ENCODE measurements at places on chromosomes 2 and 18.

- no peak for DNase-seq
Measured at GRCh38 chr2:20222014-20222768, 2.7 kb downstream of the SDC1 start.

- DNase-seq: no peak
Measured at GRCh38 chr2:85779641-85780315, 26.0 kb downstream of the ATOH8 start.

DNA sequence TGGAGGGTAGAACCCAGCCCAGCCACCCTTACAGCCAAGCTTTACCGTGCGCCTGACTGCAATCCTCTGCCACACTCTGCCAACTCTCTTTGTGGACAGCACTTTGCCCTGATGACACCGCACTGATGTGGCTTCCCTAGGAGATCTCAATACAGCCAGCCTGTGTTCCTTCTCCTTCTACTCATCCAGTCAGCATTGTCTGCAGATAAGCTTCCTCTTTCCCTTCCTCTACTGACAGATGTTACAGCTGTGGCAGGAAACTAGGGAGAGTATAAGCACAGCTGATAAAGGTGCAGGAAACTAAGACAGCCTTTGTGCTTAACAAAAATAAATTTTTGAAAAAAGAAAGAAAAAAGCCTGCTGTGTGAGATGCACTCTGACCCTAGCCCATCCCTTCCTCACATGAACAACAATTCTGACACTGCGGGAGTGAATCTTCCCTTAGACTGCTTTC is 25.0 kb downstream of the CEP68 start:
- DNase-seq: no peak

DNA sequence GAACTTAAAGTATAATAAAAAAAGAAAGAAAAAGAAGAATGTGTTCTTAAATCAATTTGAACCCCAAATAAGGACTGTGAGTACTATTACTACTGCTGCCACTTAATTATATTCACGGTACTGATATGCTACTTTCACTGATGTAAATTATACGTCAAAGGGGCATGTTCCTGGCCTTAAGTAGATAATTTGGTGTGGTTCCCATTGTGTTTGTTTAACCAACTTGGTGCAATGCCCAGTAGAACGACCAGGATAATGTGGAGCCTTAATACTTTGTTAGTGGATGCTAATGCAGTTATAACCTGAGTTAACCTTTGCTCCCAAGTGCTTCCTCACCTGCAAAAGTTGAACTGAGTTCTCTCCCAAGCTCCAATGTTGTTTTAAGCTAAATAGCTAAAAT is 142.0 kb downstream of the NR4A2 start:
- no peak for DNase-seq
